ENCODE measurements at places on chromosomes 12 and 14. TPM values are rescaled to one million over a fixed set of nuclear protein-coding genes. Genes with fewer than 3 reads are reported as not detected.

The NANOG gene
- not detected for total RNA-seq

The OR6J1 gene
- total RNA-seq = not detected

The GLT8D2 gene
- 57.2 TPM for total RNA-seq

The GPD1 gene
- 28.3 TPM for total RNA-seq

The KCNA5 gene
- 24.7 TPM for total RNA-seq

The SLC4A8 gene
- 27.6 TPM for total RNA-seq

The ASCL1 gene
- total RNA-seq = 42.0 TPM

The OR10G3 gene
- total RNA-seq = not detected

The ASIC1 gene
- 8.0 TPM for total RNA-seq

Data from camera-type eye (tissue), 1 donor.